Activated CD4-positive, alpha-beta T cell treated with anti-CD3 and anti-CD28 coated beads, Interleukin-2, amount 50 U/mL, for 1 hour (primary cell): ENCODE measurements at places on chromosomes 3 and 15.

DNA sequence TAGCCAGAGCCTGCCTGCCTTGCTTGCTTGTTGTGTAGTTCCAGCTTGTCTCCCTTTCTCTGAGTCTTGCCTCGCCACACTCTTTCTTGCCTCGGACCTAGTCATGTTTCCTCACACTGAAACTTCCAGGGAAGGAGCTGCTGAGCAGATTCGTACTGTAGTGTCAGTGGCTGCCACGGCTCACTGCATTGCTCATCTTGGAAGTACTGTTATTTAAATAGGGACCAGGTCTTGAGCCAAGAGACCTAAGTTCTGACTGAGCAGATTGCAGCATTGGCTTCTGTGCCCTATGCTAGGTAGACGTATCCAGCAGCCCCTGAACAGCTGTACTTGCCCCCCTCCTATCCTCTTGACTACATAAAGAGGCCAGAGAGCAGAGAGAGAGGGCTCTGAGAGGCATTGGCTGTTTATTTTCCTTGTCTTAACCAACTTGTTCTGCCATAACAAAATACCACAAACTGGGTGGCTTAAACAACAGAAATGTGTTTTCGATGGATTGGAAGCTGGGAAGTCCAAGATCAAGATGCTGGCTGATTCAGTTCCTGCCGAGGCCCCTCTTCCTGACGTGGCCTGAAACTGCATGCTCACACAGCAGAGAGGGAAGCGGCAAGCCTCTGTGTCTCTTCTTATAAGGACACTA is 5.8 kb upstream of the RARRES1 start:
- DNase-seq: no peak

GRCh38 chr15:68407141-68407885 is 24.6 kb downstream of the ITGA11 start:
- DNase-seq: no peak

- DNase-seq: no peak
Measured at GRCh38 chr15:43845421-43845820, 18.6 kb downstream of the WDR76 start.

DNA sequence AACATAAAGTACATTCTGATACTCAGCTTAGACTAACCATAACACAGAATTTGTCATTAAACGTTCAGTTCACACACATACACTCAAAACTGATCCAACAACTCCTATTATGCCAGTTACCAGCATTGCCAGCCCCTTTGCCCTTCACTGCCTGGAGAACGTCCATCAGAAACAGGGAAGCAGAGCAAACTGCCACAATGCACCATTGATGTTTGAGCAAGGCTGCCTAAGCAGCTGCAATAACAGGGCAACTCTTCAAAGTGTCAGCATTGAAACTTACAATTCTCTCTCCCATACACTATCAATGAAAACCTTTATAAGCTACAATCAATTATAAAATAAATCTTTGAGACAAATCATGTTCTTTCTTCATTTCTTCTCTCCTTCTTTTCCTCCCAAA is 85.1 kb downstream of the ZBTB20 start:
- DNase-seq: no peak

- DNase-seq: no peak
Measured at GRCh38 chr3:5739299-5739935, 551.9 kb downstream of the EDEM1 start.

GRCh38 chr15:39998511-39999077 is 40.4 kb downstream of the SRP14 start:
- DNase-seq: no peak

GRCh38 chr3:151818361-151818760 is 4.4 kb downstream of the AADAC start:
- DNase-seq: no peak

DNA sequence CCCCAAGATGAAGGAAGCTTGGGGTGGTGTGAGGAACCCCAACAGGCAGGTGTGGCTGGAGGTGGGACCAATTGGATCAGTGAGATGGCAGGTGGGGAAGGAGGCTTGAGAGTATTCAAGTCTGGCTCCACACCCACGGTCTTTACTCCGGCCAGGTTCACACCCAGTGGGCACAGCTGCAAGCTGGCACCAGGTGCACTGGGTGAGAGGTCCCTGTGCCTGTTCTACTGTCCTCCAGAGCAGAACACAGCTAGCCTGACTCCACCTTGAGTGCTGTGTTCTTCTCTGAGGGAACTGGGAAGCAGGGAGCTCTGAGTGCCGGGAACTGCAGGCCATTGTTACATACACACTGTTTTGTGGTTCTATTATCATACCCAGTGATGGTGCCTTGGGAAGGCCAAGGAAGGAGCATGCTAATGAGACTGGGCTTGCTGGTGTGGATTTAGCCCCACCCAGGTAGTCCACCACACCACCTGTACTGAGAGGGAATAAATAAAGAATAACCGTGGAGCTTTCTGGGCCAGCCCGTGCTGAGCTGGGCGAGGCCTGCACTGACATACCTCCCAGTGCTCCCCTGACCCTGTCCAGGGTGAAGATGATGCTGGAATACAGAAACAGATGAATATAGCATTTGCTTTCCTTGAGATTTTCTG is 93.4 kb downstream of the ABHD5 start:
- DNase-seq: no peak

GRCh38 chr3:193978030-193978429 is 157.9 kb upstream of the HES1 start:
- DNase-seq: no peak

- DNase-seq: no peak
Measured at GRCh38 chr3:116155841-116156240, 289.4 kb downstream of the LSAMP start.

DNA sequence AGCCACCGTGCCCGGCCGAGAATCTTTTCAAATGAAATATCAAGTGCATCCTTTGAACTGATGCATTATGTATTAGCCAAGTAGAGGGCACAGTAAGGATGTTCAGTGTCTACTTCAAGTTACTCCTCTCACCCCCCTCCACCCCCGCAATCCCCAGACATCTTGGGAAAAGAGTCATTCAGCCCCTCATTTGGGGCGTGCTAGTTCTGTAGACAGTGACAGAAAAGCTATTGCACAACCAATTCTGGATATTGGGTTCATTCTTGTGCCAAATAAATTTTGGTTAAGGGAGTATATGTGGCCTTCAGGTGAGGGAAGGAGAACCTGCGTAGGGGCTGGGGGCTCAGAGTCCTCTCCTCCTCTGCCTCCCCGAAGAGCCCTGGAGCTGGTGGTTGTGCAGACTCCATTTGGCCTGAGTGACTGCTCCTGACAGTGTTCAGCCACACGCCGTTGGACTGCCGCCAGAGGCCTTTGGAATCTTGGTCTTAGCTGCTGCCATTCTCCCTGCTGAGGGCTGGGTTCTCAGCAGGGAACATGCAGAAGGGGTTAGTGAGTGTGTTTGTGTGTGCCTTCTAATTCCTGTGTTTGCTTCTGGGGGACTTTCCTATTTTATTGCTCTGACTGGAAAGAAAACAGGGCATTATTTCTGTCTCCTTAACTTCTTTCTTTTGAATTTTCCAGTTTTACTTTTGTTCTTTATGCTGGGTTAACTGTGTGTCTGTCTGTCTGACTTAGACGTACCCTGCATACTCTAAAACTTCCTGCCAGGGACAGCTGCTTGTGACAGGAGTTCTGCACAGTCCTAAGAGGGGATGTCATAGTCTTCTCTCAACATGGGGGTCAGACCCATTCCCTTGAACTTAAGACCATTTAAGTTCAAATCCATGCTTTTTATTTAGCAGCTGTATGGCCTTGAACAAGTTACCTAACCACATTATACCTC is 21.0 kb downstream of the RARB start:
- no peak for DNase-seq

DNA sequence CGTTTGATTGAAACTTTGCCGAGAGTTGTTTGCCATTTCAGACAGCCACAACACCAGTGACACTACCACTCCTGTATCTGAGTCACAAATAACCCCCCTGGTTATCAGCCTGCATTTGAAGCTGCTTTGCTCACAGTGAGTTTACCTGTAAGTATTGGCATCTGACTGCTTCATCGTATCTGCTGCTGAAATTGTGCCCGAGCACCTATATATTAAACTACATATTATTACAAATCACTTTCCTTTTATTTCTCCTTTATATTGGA is 39.2 kb upstream of the SPSB4 start:
- DNase-seq: no peak

DNA sequence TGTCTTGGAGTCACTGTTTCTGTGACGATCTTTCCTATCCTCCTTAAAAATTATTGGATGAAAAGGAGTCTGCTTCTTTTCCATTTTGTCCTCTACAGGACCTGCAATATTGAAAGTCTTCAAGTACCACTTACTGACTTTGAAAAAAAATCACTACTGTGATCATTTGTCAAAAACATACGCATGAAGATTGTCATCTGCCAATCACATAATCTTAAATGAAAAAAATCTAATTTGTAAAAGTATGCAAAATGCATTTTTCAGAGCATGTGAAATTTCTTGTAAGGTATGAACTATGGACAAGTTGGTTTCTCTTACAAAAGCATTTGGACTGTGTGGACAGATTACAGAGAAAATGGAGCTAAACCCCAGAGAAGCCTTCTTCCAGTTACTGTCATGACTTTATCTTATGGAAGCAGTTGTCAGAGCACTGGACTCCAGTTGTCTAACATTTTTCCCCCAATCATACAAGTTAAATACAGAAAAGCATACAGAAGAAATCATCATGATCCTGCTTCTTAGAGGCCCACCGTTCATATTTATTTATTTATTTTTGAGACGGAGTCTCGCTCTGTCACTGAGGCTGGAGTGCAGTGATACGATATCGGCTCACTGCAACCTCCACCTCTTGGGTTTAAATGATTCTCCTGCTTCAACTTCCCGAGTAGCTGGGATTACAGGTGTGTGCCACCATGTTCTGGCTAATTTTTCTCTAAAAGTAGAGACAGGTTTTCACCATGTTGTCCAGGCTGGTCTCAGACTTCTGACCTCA is 3.4 kb upstream of the PXK start:
- DNase-seq: no peak

DNA sequence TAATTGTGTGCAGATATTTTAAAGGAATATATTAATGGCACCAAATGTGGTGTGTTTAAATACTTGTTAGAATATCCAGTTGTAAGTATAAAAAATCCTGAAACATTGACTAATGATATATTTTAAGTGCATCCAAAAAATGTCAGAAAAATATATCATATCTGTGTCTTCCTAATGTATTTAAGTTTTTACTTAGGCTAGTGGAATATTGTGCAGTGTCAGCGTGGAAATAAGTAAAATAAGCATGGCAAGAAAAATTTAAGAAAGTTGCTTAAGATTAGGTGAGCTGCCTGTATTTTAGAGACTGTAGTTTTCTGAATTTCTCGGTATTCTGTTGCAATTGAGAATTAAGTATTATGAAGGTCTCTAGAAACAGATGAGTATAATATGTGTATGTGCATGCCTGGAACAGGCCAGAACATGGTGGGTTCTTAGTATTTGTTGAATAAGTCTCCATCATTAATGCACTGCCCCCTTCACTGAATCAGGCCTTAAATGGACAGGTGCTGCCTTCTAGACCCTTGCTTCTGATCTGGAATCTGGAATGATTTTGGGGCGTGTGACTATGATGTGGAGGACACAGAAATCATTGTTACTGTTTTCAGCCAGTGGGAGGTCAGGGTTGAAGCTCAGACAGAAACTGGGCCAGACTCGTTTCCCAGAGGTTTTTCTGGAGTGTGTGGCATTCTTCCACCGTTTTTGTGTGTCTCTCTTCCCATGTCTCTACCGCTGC is 86.1 kb downstream of the TRAK1 start:
- DNase-seq: no peak

DNA sequence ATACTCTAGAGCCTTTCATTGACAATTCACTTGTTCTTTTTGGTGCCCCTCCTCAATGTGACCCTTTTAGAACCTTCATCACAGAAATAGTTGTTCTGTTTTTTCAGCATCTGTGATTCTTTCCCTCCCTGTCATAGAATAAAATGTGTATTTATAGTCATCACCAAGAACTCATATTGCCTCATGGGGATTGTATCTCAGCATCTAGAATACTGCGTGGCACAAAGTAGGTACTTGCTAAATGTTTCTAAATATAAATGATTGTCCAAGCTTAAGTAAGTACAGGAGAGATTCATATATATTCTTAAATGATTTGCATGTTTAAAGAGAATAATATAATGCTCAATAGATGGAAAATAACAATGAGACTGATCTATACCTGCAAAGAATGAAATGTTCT is 190.1 kb downstream of the FNDC3B start:
- DNase-seq: no peak

DNA sequence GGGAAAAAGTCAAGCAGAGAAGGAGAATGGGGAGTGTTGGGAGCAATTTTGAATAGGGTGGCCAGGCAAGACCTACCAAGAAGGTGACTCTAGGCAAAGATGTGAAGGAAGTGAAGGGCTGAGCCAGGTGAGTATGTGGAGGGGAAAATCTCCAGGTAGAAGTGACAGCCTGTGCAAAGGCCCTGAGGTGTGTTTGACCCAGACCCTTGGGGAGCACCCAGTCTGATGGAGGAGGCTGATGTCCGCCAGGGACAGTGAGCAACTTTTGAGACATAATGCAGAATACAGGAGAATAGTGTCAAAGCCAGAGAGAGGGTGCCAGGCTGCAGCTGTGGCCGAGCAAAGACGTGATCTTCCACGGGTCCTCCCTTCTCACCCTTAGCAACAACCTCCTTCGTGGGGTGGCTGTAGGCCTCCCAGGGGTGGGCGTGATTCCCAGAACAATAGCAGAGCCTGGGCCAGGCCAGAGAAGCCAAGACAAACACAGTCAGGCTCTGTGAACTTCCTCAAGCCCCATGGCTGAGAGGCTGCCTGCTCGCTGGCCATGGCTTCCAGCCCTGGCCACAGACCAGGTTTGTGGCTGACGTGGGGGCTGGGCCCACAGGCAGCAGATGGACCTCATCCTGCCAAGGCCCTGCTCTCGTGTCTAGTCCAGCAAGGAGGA is 58.1 kb downstream of the SLC6A6 start:
- no peak for DNase-seq

DNA sequence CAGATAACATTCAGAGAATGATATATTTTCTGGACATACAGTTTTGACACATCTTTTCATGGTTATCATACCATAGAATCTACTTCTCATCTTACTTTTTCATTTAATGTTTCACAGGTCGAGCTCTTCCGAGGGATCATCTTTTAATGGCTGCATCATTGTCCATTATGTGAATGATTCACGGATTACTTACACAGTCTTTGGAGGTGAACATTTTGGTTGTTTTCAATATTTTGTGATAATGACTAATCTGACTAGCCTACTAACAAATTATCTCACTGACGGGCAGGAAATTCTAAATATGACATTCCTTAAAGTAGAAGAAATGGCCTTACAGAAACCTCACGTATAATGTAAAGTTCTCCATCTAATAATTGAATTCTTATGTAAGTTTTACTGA is 209.1 kb upstream of the STRIT1 start:
- DNase-seq: no peak

DNA sequence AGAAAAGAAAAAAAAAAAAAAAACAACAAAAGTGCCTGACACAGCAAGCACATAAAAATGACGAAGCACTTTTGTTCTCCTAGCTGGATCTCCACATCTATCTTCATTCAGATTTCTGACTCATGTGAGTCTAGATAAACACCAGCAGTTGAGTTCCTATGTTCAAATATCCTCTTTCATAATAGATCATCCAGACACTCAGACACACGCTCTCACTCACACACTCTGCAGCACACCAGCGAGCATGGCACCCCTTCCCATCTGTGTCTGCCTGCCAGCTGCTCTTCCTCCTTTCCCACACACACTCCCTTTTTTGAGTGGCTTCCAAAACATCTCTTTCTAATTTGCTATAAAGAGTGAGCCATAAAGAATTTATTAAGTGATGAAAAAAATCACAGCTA is 19.8 kb upstream of the CELF6 start:
- no peak for DNase-seq
